ENCODE measurements at places on chromosomes 13 and 19. TPM values are rescaled to one million over a fixed set of nuclear protein-coding genes. Genes with fewer than 3 reads are reported as not detected.

GRCh38 chr13:80437231-80437630, 96.3 kb upstream of the SPRY2 start:
- DNase-seq: no peak

GRCh38 chr19:12199757-12200419, 37.0 kb downstream of the ZNF136 start:
- DNase-seq: no peak

DNA sequence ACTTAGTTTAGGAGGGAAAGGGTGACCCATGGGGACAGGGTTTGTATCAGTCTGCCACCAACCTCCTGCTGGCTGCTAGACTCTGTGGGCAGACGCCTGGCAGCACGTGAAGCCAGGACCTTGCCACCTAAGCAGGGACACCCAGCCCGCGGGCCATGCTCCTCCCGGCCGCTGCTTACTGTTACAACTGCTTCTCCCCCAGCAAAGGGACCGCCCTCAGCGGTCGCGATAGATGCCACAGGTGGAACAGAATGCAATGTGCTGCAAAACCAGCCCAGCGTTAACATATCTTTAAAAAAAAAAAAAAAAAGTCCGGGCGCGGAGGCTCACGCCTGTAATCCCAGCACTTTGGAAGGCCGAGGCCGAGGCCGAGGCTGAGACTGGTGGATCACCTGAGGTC, 1.9 kb upstream of the RHPN2 start:
- DNase-seq: no peak

DNA sequence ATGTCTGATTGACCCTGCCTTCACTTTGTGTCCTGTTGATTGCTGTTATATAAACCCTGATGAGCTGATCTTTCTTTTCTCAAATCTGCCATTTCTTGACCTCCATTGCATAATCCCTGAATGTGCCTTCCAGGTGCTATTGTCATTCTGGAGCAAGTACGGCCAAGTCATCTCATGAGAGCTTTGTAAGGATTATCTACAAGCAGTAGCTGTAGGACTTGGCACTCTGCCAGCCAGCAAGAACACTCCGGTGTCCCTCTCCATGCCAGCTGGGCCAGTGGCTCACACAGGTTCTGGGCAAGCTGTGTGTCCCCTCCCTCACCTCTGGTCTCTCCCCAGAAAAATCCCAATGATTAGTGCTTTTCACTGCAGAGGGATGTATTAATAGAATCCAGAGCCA, 348.1 kb downstream of the FOXO1 start:
- peak; percentile 56 for DNase-seq

DNA sequence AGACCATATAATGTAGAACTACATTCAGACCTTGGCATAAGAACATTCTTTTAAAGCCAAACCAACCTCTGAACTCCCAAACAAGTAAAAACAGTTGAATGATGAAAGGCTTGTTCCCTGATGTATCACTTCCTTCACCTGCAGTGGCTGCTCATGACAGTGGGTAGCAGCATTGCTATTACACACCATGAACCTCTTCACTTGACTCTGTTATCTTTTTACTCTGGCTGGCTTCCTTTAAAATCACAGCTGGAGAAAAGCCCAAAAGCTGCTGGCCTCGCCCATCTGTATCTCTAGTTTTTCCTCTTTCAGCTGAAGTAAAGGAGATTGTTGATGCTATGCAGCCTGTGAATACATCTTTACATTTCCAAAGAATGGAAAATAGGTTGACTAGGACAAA, 22.6 kb downstream of the THSD1 start:
- no peak for DNase-seq

GRCh38 chr19:20453425-20453935, 112.1 kb downstream of the ZNF737 start:
- no peak for DNase-seq

GRCh38 chr13:109985871-109986450, 199.6 kb upstream of the IRS2 start:
- no peak for DNase-seq

The CCDC106 gene
- 17.1 TPM for total RNA-seq
